ENCODE measurements at places on chromosomes 16 and 17.
A peak's percentile ranks its signal among the peaks of the same experiment; 100 is the strongest.

DNA sequence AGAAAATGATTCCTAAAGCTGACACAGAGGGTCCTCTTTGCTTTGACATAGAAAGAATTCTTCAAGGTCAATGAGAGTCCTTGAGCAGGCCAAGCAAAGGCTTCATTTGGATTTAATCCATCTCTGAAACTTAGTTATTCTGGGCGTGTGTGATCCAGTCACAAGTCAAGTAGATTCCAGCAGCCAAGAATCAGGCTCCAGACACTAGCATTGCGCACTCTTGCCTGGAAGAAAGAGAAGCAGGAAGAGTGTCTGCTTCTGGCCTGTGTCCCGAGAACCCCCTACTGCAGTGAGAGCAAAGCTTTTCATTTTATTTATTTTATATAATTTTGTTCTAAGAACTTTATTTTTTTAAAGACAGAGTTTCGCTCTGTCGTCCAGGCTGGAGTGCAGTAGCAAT, 88.2 kb upstream of the CACNG5 start:
- DNase-seq = no peak

GRCh38 chr17:73142872-73143381, 21.9 kb upstream of the SSTR2 start:
- DNase-seq = no peak

- DNase-seq = no peak
Measured at GRCh38 chr16:17329391-17329790, 141.4 kb downstream of the XYLT1 start.

- DNase-seq = no peak
Measured at GRCh38 chr17:76593959-76594358, 8.3 kb upstream of the ST6GALNAC2 start.

GRCh38 chr16:83579436-83579835, 228.3 kb upstream of the HSBP1 start:
- no peak for DNase-seq

DNA sequence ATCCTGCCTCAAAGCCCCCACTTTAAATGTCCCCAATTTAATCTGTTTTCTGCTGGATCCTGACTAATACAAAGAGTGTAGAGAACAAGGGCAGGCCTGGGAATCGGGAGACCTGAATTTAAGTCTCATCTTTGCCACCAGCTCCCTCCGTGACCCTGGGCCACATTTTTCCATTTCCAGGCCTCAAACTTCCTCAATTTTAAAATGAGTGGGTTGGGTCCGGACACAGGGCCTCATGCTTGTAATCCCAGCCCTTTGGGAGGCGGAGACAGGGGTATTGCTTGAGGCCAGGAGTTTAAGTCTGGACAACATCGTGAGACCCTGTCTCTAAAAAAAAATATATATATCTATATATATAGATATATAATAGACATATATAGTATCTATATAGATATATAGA, 61.4 kb downstream of the SRL start:
- DNase-seq = no peak

- DNase-seq = no peak
Measured at GRCh38 chr17:76271669-76272540, 6.8 kb downstream of the UBALD2 start.

- DNase-seq = no peak
Measured at GRCh38 chr17:7308625-7309433, 1.4 kb downstream of the EIF5A start.

GRCh38 chr17:61412860-61413660, 13.4 kb downstream of the TBX2 start:
- DNase-seq = no peak

- DNase-seq = no peak
Measured at GRCh38 chr16:88739139-88739976, 33.1 kb downstream of the CTU2 start.

DNA sequence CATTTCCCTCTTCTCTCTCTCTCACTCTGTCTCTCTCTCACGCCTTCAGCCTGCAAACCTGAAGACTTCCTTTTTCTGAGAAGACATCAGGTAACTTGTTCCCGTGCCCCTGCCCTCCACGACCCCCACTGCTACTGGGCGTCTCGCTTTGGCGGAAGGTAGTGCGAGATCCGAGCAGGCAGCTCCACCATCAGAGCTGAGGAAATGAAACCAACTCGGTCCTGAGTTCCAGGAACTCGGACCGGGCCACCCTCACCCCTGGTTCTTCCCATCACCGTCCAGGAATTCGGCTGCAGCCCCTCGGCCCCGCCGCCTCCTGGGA, 585 bp downstream of the MLKL start:
- no peak for DNase-seq

- DNase-seq = no peak
Measured at GRCh38 chr16:53061701-53062159, 6.9 kb downstream of the CHD9 start.

DNA sequence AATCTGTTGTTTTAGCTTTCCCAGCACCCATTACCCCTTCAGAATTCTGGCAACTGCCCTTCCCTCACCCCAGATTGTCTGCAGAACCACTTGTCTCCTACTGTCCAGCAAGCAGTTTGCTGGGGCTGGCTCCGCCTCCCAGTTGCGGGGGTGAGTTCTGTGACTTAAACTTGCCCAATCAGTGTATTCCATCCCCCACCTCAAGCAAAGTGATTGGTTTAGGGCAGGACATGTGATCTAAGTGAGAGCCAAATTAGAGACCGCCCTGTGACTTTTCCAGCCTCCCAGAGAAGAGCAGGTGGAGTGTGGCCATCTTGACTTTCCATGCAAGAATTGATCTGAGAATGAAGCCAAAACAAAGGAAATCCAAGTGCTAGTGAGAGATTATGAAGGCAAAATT, 22.7 kb upstream of the SRCIN1 start:
- no peak for DNase-seq

DNA sequence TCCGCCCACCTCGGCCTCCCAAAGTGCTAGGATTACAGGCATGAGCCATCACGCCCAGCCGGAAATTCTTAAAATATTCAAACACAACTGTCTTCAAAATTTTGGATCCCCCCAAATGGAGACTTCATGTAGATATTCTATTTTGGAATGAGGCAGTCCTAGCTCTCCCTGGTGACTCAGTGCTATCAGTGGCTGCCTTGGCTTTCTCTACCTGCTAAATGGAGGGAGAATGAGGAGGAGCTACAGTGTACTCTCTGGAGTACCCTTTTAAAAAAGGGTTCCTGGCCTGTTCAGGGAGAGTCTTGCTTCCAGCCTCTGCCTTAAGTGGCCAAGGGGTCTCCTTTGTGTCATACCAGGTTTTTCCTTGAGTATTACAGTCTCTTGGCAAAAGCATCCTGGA, 10.8 kb downstream of the ALKBH5 start:
- DNase-seq = no peak

- no peak for DNase-seq
Measured at GRCh38 chr16:65123396-65124211, 1.7 kb upstream of the CDH11 start.

GRCh38 chr17:51764387-51764971, 394.0 kb downstream of the CA10 start:
- peak; percentile 63 for DNase-seq

DNA sequence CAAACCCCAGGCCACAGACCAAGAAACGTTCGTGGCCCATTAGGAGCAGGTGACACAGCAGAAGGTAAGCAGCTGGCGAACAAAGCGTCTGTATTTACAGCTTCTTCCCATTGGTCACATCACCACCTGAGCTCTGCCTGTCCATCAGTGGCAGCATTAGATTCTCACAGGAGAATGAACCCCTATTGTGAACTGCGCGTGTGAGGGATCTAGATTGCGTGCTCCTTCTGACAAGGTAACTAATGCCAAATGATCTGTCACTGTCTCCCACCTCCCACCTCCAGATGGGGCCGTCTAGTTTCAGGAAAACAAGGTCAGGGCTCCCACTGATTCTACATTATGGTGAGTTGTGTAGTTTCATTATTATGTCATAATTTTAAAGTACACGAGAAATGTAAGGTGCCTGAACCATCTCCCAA, 186.3 kb downstream of the CPPED1 start:
- no peak for DNase-seq

DNA sequence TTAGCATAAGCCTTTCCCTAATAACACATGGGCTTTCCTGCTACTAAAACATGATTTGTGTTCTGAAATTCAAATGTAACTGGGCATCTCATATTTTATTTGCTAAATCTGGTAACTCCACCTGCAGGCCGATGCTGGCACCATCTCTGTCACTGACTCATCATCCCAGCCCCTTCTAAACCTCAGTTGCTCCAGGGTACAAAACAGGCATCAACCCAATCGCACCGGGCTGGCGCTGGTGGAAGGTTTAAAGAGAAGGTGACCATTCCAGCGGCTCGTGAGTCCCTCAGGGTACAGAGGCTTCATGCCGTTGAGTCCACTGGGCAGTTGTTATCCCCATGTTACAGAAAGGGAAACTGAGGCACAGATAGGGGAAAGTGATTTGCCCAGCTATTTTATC, 27.1 kb downstream of the PPL start:
- no peak for DNase-seq

- DNase-seq = no peak
Measured at GRCh38 chr16:12262454-12263180, 286.1 kb downstream of the SNX29 start.

GRCh38 chr17:50918933-50919296, 52.8 kb upstream of the TOB1 start:
- no peak for DNase-seq

GRCh38 chr16:73775841-73776388, 520.7 kb upstream of the PSMD7 start:
- no peak for DNase-seq

- DNase-seq = no peak
Measured at GRCh38 chr17:80910043-80910442, 81.6 kb upstream of the CHMP6 start.

- DNase-seq = no peak
Measured at GRCh38 chr17:71438631-71439146, 682.1 kb upstream of the SOX9 start.

DNA sequence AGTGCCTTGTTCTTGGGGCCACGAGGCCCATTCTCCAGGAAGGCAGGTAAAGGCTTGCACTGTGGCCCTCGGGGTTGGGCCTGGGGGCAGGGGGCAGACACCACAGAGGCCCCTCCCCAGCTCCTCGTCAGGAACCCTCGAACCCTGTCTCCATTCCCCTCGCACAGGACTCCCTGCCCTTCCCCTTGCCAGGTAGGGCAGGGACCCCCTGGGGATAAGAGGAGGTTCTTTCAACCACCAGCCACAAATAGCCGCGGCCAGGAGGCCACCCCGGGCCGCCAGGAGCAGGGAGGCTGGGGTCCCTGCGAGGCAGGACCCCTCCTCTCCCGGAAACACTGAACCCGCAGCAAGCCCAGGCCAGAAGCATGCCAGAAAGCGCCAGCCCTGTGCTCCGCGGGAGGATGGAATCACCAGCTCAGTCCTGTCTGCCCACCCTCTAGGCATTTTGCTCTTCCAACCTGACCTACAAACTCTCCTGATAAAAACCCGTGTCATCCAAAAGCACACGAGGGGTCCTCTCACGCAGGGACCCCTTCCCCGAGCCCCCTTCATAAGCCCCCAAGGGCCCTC, 45.6 kb downstream of the SLC47A1 start:
- DNase-seq = no peak

DNA sequence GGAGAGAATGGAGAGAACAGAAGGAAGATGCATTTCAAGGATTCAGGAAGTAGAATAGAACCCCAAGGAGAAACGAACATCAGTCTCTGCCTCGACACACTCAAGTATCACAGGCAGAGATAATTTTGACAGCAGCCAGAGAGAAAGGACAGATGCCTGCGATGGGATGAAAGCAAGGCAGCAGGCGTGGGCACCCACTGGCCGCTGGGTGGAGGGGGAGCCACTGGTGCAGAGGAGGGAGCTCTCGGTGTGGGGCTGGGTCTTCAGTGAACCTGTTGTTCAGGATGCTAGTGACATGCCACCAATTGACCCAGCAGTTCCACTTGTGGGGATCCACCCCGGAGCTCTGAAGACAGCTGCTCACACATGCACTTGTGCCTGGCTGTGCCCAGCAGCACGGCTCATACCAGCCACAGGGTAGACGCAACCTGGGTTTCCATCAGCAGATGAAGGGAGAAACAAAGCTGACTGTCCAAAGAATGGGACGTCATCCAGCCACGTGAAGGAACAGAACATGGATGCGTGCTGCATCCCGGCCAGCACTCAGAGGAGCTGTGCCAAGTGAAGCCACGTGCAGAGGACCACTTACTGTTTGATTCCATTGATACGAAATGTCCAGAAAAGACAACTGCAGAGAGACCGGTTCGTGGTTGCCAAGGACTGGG, 127.0 kb downstream of the BANP start:
- no peak for DNase-seq

GRCh38 chr17:3667366-3668278, 756 bp downstream of the TAX1BP3 start:
- no peak for DNase-seq

DNA sequence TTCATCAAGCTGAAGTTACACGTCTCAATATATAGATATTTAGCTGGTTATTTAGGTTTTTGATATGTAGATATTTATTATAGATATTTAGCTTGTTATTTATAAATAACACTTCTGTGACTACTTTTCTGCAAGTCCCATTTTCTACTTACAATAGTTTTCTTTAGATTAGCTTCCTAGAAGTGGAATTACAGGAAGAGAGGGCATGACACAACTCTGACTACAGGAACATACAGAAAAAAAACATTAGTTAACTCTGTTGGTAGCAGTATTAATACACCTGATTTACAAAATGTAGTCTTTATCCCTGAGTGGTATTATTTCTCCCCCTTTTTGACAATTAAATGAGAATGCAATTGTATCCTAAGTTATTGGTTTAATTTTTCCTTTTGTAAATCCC, 21.2 kb upstream of the CCL1 start:
- DNase-seq = no peak

- DNase-seq = no peak
Measured at GRCh38 chr16:48539485-48540221, 70.3 kb downstream of the N4BP1 start.

GRCh38 chr17:16439303-16439791, 24.0 kb downstream of the TRPV2 start:
- DNase-seq = no peak

DNA sequence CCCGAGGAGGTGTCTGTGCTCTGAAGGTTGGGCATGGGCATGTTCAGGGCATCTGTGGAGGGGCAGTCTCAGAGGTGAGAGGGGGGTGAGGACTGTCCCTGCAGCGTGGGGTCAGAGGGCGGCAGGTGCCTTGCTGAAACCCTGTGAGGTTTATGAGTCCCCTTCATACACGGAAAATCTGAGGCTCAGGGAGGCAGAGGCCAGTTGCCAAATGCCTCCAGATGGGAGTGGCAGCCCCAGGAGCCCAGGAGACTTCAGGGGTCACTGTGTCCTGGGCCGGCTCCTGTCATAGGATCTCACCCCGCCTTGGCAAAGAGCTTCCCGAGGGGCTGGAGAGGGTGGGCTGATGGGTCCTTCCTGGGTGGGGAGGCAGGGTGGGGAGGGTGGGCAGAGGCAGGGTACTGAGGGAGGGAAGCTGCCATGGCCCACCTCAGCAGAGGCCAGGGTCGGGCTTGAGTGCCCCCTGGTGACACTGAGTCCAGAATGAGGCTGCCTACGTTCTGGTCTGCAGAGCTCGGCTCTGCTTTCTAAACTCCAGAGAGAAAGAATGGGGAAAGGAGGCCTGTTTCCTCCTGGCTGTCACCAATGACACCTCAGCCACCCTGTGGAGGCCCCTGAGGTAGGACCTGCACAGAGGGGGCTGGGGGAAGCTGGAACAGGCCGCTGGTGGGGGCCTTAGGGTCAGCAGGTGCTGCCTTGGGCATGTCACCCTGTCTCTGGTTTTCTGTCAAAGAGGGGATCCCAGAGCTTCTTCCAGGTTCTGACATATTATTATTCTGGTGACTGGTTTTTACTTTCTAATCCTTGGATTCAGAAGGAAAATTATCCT, 1.1 kb downstream of the LGALS9 start:
- DNase-seq = no peak
